Immature natural killer cell (primary cell): ENCODE measurements at places on chromosomes 3 and 15.

DNA sequence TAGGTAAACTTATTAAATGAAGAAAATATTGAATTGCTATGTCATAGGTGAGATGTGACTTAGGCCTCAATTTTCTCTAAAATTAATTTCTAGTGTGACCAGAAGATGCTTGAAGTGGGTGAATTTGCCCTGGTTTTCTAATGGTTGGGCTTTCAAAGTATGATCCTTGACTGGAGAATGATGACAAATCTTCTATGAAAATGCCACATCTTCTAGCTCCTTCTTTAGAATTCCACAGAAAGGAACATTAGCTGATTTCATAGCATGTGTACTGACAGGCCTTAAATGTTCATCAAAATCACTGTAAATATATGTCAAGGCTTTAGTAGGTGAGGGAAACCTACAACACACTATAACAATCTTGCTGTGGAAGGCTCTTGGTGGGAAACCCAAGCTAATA, 8.9 kb downstream of the ABI3BP start:
- no peak for DNase-seq

DNA sequence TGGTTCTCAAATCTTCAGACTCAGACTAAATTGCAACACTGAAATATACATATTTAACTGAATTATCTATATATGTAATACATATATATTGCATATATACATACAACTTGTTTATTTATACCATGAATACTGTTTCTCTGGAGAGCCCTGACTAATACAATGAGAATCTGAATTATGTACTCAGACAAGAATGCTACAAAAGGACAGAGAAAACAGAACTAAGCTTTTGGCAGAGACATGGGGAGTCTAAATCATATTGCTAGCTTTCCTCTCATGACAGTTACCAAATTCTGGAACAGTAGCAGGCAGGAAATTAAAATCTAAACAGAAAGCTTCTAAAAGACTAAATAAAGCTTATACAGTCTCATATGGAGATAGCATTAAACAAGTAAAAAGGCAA, 142.4 kb upstream of the KCNMB2 start:
- DNase-seq, result no peak

- DNase-seq, result no peak
These were observed 19.3 kb upstream of the ZNF770 start for GRCh38 chr15:35007397-35007796.

DNA sequence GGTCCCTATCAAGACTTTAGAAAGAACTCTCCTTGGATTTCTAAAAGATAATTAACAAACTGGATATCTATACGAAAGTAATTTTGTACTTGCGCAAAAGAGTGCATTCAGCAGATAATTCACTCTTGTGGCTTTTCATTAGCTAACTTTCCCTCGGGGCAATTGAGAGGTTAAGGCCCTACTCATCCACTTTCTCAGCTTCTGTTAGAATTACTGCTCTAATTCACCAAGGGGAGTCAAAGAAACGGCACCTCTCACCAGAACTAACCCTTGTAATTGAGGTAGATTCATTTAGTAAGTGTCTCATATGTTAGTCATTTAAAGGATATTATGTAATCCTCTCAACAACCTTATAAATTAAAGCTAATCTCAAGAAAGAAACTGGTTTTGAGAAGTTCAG, 22.5 kb upstream of the MB21D2 start:
- no peak for DNase-seq

DNA sequence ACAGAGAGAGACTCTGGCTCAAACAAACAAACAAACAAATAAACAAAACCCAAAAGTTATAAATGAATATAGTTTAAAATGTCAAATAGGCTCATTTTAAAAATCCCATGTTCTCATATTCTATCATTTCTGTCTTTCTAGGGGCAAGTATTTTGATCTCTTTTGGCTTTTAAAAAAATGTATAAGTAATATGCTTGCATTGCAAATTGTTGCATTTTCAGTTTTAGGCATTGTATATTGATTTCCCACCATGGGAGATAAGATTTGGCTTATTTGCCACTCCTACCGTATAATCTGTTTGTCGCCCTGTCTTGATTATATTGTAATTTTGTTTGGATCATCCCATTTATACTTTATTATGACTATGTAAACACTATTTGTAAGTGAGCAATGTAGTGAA, 70.6 kb downstream of the PIAS1 start:
- no peak for DNase-seq

- no peak for DNase-seq
These were observed 10.9 kb downstream of the MYL3 start for GRCh38 chr3:46852334-46852720.
